Lung (tissue), 17 donors: ENCODE measurements at places on chromosomes 4 and X. TPM values are rescaled to one million over a fixed set of nuclear protein-coding genes. Genes with fewer than 3 reads are reported as not detected.

DNA sequence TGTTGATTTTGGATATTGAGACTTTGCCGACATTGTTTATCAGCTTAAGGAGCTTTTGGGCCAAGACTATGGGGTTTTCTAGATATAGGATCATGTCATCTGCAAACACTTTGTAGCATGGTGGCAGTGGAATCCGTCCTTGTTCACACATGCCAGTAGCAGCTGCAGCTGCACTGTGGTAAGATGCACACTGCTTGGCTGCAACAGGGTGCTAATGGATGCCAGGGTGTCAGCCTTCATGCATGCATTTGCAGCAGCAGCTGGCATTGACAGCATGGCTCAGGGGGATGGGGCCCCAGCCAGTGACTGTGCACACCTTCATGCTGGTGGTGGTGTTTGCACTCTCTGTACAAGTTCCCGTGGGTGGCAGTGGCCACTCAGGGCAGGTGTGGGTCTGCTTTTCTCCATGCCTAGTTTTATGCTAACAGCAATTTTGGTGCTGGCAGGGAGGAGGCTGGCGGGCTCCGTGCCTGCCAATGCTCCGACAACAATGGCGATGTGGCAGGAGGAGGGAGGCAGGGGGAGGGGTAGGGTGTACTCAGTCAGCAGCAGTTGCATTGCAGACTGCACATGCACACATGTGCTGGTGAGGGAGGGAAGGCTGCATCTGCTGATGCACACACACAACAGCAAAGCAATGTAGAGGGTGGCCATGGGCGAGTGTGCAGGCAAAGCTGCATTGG lies 37.5 kb downstream of the BEX3 start:
- no peak for DNase-seq

The MAOB gene
- 17.2 TPM for total RNA-seq

The ITIH6 gene
- total RNA-seq = not detected

- no peak for DNase-seq
Measured at GRCh38 chrX:137771537-137771936, 205.6 kb downstream of the ZIC3 start.

GRCh38 chr4:73801692-73802091 lies 34.8 kb upstream of the CXCL6 start:
- no peak for DNase-seq

GRCh38 chr4:169906104-169906503 lies 120.1 kb downstream of the MFAP3L start:
- no peak for DNase-seq

DNA sequence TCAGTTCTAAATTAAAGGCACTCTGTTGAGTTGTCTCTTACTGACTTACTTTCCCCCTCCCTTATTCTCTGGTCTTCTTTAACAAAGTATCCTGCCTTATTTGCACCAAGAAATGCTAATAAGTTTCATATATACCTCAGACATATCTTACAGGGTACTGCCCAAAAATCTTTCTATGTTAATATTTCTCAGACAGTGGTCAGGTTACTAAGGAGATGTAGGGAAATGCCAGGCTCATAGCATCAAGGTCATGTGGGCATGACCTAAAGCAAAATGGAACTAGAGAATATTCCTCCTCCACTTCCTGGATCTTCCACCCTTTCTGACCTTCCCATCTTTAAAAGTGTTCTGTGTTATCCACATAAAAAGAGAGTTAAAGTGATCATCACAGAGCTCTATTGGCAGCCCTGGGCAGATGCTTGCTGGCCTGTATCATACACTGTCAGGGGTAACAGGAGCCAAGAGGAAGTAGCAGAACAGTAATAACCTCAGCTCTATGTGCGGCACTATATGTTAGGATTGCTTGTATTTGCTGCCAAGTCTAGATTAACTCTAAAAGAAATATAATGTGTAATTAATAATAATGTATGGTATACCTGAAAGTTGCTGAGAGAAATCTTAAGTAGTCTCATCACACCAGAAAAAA lies 74.3 kb downstream of the IQCM start:
- DNase-seq = no peak

- DNase-seq = no peak
Measured at GRCh38 chr4:87620086-87620485, 11.8 kb downstream of the DSPP start.

DNA sequence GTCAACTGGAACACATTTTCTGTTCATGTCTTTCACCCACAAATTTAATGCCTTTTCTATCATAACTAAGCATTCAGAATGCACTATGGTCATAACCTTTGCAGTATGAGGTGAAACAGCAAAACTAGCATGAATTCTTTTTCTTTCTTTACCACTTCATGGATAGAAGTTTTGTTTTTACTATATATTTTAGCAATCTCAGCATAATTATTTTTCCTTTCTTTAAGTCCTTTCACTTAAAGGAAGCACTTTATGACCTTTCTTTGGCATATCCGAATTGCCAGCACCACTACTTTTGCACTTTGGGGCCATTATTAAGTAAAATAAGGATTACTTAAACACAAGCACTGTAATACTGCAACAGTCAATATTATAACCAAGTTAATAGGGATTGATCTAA lies 115.1 kb upstream of the DKK2 start:
- DNase-seq = no peak

DNA sequence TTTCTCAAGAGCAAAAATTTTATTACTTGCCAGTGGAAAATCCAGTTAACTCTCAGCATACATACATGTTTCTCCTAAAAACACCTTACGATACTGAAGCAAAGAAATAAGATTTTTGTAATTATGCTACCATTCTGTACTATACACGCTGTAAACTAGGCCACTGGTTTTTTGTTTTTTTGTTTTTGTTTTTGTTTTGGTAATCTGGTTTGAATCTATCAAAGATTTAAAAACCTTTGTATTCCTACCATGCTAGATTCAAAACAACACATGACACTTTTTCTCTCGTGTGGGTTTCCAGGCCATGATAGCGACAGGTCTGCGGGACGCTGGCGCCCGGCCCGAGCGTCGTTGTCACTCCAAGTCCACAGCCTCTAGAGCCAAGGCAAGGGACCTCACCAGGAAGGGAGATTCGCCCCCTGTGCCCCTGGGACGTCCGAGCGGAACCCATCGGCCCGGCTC lies 723 bp downstream of the TMEM192 start:
- no peak for DNase-seq

DNA sequence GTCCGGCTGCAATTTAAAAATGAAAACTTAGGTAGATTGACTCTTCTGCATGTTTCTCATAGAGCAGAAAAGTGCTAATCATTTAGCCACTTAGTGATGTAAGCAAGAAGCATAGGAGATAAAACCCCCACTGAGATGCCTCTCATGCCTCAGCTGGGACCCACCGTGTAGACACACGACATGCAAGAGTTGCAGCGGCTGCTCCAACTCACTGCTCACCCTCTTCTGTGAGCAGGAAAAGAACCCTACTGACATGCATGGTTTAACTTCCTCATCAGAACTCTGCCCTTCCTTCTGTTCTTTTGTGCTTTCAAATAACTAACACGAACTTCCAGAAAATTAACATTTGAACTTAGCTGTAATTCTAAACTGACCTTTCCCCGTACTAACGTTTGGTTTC lies 41.0 kb downstream of the MAP7D3 start:
- DNase-seq = no peak

The RRH gene
- not detected for total RNA-seq

The TIMM8A gene
- total RNA-seq = 11.9 TPM

DNA sequence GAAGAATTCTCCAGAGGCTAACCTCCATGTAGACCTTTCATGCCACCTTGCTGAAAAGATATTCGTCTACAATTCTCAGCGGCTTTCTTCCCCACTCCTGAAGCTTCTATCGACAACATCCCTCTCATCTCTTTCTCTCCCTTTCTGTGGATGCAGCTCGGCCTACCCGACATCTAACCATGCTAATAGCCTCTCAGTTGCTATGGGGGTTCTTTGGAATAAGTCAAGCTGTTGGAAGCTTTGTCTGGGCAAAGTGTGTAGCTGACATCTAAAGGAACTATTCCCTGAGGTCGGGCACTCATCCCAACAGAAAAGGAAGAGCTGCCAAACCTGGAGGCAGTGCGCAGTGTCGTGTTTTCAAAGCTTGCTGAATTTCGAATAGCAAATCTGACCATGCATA lies 192.1 kb downstream of the RBMX2 start:
- DNase-seq = no peak

- DNase-seq = no peak
Measured at GRCh38 chr4:150962245-150962644, 52.8 kb downstream of the LRBA start.

DNA sequence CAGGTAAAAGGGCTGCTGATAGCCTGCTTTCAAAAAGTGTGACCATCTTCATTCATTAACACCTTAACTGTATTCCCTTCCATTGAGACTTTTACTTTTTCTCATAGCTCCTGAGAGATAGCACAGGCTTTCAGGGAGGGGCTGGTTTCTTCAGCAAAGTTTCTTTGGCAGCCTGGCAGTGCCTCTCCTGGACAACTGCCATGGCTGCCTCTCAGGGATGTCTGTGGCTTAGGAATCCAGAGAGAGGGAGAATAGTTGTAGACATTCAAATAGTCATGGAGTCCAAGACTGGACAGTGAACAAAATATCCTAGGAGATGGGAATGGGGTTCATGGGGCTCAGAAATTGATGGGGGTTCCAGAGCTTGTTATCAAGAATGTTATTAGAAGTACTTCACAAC lies 81.1 kb downstream of the FAM47B start:
- no peak for DNase-seq

The ERCC6L gene
- 0.71 TPM for total RNA-seq

GRCh38 chrX:120839491-120839890 lies 36.2 kb downstream of the CT47B1 start:
- DNase-seq = no peak
